Stimulated activated CD8-positive, alpha-beta memory T cell treated with anti-CD3 and anti-CD28 coated beads, Interleukin-15, amount 100 ng/mL, for 24 hours (primary cell): ENCODE measurements at places on chromosomes 1 and 21.

DNA sequence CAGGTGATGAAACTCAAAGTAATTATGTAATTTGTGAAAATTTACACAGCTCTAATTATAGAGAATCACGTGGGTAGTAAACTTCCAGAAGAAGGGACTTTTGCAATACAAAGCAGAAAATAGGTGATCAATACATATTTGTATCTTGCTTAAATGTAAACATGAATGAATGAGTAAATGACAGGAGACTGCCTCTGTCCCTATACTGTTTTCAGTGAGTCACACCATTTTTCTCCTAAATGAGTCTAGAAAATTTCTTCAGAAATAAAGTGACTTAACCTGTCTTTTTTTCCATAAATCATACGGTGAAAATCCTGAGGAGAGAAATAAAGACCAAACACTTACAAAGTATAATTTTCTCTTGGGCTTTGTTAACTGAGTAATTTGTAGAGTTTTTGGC, 11.9 kb downstream of the RAP1A start:
- no peak for DNase-seq

DNA sequence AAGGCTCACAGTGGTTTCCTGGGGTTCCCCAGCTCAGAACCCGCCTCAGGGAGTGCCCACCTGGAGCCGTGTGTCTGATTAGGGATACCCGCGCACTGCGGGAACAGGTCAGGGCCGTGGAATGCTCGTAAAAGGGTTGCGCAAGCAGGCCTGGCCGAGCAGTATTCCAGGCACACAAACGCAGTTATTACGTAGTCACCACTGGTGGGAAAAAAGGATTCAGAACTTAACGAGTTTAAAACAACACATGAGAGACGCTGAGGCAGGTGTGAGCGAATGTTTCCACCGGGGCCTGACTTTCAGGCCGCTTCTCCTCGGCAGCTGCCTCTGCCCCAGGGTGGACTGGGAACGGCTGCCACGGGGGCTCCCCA, 18.2 kb downstream of the PLCH2 start:
- no peak for DNase-seq

DNA sequence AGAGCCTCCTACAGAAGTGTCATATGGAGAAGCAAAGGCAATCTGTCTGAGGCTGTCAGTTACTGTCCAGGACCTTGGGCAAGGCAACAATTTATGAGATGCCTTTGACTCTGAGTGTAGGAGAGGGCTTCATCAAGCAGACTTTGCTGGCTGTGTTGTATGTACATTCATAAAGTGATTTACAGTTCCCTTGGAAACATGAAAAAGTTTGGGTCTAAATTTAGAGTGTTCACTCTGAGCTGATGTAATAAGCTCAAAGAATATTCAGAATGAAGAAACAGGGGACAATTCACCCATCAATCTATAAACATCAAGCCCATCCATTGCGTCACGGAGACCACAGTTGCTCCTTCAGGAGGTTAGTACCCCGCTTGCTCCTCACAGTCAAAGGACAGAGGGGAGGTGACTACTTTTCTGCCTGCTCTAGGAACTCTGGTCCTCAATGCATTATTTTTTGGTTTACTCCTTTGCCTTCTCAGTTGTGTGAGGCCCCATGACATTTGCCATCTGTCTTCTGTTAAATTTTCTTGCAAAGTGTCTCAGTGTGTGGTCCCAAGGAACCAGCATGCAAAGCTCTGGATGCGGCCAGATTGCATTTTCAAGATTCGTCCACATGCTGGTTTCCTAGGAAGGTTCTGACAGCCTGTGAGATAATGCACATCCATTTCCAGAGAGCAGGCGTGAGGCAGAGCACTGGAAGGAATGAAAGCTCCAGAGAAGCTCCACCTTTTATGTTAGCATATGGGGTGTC, 241.1 kb upstream of the KIAA0040 start:
- no peak for DNase-seq

DNA sequence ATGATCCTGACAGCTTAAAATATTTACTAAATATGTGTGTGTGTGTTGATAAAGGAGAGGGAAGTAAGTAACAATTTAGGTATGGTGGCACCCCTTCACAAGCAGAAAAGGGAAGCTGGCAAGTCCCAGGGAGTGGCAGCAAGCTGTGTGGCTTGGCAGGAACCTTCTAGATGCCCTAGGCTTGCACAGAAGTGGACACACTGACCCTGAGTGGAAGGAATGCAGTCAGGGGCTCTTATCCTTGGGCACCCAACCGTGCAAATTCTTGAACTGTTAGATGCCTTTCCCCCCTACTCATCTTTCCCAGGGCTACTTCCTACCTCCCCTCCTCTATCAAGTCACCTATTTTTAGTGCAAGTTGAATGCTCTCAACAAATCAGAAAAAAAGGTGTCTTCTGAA, 18.9 kb downstream of the ACP6 start:
- DNase-seq, result no peak

- DNase-seq, result no peak
These were observed 9.6 kb upstream of the ACTL8 start for GRCh38 chr1:17745479-17745955.

DNA sequence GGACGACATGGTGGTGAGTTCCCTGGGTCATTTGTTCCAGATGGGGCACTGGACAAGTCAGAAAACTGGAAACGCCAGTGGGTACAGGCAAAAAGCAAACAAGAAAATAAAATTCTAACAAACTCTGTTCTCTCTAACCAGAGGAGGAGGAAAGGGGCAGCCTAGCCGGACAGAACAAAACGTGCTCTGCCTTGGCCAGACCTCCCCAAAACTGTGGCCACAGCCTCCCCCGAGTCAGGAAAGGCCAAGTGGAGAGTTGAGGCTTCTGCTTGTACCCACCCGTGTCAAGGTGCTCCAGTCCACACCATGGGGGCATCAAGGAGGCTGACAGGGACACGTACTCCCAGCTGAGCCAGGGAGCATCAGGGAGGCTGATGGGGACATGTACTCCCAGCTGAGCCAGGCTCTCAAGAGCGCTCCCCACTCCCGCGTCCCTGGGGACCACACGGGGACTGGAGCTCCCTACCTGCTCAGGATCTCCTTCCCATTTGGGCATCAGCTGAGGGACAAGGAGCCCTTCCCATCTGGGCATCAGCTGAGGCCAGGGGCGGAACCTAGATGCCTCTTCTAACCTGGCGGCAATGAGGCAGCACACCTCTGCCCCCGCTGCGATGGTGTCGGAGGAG, 154.8 kb upstream of the COL6A1 start:
- no peak for DNase-seq

DNA sequence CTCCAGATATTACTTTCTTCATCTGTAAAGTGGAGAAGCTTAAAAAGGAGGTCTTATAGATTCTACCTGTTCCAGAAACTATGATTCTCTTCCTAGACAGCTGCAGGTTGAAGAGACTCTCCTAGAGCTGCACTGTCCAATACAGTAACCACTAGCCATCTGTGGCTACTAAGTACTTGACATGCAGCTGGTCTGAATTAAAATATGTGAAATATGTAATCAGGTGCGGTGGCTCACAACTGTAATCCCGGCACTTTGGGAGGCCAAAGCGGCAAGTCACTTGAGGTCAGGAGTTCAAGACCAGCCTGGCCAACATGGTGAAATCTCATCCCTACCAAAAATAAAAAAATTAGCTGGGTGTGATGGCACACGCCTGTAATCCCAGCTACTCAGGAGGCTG, 15.8 kb downstream of the APP start:
- DNase-seq, result no peak

- no peak for DNase-seq
These were observed 1.4 kb downstream of the CLCC1 start for GRCh38 chr1:108961752-108962486.

DNA sequence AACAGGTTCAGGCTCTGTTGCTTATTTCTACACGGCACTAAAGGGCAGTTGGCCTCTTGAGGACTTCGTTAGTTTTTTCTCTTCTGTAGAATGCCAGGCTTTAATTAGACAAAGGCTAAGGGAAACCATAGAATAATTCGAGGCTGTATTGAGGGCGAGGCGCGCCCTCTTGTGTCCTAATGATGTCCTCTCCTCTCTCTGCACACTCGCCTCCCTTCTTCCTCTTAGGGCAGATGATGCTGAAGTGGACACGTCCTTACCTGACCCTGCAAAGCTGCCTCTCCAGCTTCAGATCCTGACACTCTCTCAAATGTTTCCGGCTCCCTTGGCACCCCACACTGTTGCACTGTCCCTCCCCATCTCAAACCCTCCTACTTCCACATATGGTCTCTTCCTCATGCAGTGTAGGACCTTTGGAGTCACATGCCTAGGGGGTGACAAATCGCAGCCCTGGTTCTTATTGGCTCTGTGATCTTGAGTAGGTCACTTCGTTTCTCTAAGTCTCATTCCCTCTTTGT, 1.9 kb upstream of the ZSCAN20 start:
- no peak for DNase-seq

- DNase-seq, result no peak
These were observed 129.4 kb downstream of the RASAL2 start for GRCh38 chr1:178223289-178223688.

- no peak for DNase-seq
These were observed 10.1 kb downstream of the TMCC2 start for GRCh38 chr1:205237526-205238484.

GRCh38 chr1:15525050-15526020, 1.3 kb upstream of the DNAJC16 start:
- no peak for DNase-seq

DNA sequence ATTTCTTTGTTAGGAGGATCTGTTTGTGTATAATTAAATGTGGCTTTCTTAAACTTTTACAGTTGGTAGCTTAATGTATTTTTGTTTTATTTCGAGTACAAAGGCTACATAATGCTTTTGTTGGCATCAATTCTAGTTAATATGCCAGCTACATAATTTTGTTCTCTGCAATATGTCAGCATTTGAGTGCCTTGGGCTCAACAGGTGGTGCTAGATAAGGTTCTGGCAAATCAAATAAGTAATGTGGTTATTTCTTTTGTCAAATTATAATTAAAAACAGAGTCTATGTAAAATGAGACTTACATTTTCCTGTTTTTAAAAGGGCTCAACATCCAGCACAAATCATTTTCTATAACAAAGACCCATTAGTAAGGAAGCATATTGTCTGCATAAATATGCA, 410.6 kb upstream of the NR5A2 start:
- no peak for DNase-seq

GRCh38 chr1:236576004-236576403, 28.3 kb downstream of the HEATR1 start:
- no peak for DNase-seq

DNA sequence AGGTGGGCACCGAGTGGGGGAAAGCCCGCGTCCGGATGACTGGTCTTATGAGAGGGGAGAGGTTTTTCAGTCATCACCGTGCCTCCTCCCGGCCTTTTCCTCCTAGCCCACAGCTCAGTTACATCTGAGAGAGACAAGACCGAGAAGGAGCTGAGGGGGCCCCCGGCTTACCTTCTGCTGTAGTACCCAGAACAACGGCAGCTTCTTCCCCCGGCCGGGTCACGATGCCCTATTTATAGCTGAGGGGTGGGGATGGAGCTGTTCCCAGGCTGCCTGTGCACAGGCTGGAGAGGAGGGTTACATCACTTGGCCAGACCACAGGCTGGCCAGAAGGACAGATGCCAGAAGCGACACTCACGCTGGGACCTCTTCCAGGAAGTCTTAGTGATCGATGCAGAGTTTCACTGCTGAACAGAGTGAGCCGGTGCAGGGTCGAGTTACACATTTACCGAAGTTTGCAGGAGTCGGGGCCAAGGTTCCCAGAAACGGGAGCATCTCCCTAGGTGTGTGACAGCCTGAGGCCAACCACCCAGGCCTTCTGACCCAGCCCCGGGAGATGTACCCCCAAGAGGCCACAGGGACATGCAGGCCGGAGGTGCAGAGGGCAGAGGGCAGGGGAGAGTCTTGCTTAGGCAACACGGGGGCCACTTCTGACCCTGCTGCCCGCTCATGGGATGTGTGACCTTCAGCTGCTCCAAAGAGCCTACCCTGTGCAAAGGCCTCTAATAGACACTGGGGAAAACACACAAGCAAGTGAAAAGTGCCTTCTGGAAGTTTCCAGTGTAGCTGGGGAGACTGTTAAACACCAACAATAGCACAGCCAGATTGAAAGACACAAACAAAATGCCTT, at the start of gene AGT:
Gene AGT, minus strand, starts transcription at position 208 of the 850 bp plus-strand sequence. CDS start 3,299 bp downstream, outside the sequence.
- DNase-seq, result no peak

DNA sequence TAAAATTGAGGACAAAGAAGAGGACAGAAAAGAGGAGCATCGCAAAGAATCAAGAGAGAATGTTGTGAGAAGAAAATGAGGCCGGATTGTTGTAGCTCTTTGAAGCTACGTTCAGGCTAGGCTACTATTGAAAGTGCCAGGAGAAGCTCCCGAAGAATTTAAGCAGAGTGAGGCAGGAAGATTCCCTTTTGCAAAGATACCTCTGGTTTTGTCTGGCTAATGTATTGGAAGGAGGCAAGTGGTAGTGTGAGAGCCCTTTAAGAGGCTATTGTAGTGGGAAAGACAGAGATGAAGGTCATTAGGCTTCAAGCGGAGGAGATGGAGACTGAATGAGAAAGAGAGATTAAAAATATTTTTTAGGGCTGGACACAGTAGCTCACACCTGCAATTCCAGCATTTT, 476.9 kb upstream of the ADGRL2 start:
- DNase-seq, result no peak

- DNase-seq, result no peak
These were observed 87.6 kb upstream of the RUNX1 start for GRCh38 chr21:35136586-35137219.

DNA sequence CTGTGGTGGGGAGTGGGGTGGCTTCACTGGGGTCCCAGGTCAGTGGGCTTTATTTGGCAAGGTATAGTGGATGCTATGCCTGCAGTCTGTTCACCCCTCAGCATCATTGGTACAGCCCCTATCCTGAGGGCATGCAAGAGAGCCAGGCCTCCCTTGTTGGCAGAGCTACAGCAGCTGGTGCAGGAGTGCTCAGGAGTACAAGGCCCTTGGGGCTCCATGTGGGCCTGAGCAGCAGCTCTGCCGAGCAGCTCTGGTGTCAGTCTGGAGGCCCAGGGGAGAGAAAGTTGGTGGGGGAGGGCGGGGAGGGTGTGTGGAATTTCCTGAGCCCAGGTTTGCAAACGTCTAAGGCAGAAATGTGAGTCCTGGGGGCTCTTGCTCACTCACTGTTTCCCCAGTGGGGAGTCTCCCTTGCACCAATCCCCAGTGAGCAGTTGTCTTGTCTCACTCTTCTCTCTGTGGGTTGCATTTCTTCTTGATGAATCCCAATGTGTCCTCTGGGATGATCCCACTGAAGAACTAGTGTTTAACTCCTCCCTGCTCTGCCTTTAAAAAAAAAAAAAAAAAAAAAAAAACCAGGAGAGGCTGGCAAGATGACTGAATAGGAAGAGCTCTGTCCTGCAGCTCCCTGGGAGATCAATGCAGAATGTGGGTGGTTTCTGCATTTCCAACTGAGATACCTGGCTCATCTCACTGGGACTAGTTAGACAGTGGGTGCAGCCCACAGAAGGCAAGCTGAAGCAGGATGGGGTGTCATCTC, 39.5 kb upstream of the CYP4X1 start:
- DNase-seq, result no peak

- DNase-seq, result no peak
These were observed 57.2 kb downstream of the TNFSF4 start for GRCh38 chr1:173149887-173150286.

GRCh38 chr1:155218854-155219591, 10.5 kb downstream of the MTX1 start:
- no peak for DNase-seq

- no peak for DNase-seq
These were observed 202.0 kb downstream of the NFIA start for GRCh38 chr1:61284248-61284854.
